ENCODE measurements at places on chromosomes 6 and 20.

DNA sequence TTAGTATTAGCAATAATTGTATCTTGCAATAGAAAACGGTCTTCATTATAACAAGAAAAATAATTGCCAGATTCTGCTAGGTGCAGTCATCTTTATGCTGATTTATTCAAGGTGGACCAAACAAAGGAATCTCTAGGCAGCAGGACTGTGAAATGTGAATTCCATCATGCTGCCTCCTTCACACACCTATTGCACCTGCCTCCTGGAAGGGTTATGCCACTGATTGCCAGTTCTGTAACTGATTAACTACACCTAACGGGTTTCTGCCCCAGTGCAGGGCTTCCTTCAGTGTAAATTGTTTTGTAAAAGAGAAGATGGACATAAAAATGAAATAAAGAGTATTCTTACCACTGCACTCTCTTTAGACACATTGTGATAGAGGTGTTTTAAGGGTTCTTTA is 96.1 kb downstream of the FOXO3 start:
- no peak for DNase-seq

DNA sequence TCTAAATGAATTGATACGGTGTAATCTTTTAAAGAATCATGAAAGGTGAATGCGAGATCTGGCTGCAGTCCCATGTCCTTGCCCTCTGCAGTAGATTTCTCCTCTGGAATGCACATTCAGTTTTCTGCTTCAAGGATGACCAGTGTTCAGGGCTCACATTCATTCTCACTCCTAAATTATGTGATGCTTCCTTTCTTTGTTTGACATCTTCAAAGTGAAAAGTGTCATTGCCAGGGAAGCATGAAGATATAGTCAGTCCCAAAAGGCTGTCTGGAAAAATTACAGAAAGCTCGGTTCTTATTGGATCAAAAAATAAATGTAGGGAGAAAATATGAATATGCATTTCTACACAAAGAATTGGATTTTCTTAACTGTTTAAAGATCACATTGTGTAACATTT is 395.6 kb downstream of the NKAIN2 start:
- no peak for DNase-seq

- DNase-seq, result no peak
These were observed 177.9 kb upstream of the ZNF184 start for GRCh38 chr6:27650620-27651370.

- DNase-seq, result no peak
These were observed 510.2 kb upstream of the SULF2 start for GRCh38 chr20:48295445-48295903.

GRCh38 chr6:42409581-42409980 is 42.1 kb downstream of the TRERF1 start:
- DNase-seq, result peak; percentile 73

- no peak for DNase-seq
These were observed 48.7 kb upstream of the ERVFRD-1 start for GRCh38 chr6:11160199-11160598.

DNA sequence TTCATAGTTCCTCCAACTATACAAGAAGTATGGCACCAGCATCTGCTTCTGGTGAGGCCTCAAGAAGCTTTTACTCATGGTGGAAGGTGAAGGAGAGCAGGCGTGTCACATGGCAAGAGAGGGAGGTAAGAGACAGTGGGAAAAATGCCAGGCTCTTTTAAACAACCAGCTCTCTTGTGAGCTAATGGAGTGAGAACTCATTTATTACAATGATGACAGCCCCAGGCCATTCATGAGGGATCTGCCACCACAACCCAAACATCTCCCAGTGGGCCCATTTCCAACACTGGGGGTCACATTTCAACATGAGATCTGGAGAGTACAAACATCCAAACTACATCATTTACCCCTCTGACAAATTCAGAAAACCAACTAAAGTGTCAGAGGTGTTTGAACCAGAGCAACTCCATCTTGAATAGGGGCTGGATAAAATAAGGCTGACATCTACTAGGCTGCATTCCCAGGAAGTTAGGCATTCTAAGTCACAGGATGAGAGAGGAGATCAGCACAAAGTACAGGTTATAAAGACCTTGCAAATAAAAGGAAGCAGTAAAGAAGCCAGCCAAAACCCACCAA is 2.2 kb upstream of the UBD start:
- DNase-seq, result no peak

DNA sequence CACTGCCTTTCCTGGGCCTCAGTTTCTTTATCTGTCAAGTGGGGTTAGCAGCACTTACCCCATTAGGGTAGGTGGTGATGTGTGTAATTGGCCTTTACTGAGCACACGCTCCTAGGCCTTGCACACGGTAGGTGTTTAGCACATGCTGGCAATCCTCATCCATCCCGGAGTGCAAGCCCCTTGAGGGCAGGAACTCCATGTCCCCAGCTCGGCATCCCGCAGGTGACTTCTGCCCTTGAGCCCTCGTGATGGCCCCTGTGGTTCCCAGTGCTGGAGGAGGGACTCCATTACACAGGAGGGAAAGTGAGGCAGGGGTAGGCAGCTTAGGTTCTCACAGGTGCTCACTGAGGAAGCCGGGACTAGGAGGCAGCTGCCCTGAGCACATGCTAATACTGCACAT is 40.0 kb downstream of the MYH7B start:
- no peak for DNase-seq

- DNase-seq, result no peak
These were observed 219.7 kb downstream of the UNC5CL start for GRCh38 chr6:40819182-40819834.

GRCh38 chr6:103570431-103570830 is 1289.3 kb downstream of the HACE1 start:
- no peak for DNase-seq

DNA sequence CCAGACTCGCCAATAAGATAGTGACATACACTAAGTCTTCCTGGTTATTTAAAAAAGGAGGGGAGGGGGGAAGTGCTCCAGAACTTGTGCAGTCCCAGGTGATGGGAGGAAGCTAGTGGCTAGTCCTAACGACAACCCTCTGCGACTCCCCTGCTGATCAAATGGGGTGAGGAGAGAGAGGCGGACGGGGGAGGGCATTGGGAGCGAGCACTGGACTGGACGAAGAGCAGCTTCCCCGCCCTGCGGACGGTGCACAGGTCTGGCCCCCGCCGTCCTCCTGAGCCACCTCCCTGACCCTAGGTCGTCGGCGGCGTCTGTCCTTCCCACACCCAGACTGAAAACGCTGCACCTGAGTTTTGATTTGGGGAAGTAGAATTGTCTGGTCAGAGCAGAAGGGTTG is 2.2 kb upstream of the OLIG3 start:
- no peak for DNase-seq

DNA sequence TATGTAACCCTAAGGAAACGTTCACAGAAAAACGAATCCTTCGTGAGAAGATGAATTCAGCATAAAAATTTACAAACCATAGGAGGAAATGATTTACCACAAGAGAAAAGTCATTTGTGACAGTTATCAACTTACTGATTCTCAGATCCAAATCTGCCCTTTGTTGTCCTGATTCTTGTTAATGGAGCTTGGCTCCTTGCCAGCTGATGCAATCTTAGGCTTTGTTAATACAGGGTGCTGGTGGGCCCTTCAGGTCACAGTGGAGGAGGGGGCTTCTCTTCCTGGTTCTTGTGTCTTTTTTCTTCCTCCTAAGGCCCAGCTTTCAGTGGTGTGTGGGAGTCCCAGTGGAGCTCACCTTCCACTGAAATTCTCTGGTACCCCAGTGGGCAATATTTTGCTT is 108.4 kb upstream of the MAP3K7 start:
- no peak for DNase-seq

GRCh38 chr6:40695114-40695513 is 108.0 kb upstream of the LRFN2 start:
- DNase-seq, result no peak

DNA sequence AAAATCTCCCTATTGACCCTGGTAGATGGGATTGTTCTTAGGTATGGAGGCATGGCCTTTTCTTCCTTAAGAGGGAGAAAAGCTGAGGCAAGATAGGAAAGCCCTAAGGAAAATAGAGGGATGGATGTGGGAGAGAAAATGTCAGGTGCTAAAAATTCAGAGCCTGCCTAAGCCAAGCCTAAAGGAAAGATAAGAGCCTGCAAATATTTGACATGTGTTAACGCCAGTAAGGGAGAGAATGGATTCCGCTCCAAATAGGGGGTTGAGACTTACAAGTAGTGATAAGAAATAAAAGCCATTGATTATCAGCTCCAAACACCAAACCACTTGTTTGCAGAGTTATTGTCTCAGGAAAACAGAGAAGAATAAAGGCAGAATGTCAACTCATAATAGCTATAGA is 533.6 kb downstream of the PTPRT start:
- no peak for DNase-seq

DNA sequence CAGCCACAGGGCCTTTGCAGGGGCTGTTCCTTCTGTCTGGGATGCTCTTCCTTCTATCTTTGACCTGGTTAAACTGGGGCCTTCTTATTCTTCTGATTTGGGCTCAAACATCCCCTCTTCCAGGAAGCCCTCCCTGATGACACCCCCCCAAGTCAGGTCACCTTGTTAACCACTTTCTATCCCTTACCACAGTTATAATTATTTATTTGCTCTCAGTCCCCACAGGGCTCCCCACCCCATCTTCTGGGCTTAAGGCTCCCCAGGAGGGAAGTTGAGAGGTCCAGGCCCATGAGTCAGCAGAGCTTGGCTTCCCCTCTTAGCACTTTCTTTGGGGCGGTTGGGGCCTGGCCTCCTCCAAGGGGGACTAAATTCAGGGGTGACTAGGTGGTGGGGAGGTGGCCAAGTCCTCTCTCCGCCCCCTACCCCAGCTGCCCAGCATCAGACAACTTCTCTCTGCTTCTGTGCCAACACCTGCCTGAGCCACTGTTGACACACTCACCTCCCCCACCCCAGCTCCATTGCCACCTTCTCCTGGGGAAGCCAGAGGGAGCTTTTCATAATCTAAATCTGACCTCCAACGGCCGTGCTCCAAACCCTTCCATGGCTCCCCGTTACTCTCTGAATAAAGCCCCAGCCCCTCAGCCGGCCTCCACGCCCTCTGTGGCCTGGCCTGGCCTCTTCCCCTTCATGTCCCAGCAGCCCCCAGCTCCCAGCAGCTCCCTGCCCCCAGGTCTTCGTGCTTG is 70.0 kb downstream of the CEBPB start:
- DNase-seq, result no peak

GRCh38 chr6:119044255-119044654 is 34.2 kb downstream of the FAM184A start:
- no peak for DNase-seq

GRCh38 chr20:36461600-36462439 is 79.5 kb upstream of the MYL9 start:
- peak; percentile 30 for DNase-seq

- no peak for DNase-seq
These were observed 7.6 kb downstream of the MYCT1 start for GRCh38 chr6:152705327-152705726.

GRCh38 chr6:145453376-145453775 is 281.9 kb downstream of the EPM2A start:
- DNase-seq, result no peak

DNA sequence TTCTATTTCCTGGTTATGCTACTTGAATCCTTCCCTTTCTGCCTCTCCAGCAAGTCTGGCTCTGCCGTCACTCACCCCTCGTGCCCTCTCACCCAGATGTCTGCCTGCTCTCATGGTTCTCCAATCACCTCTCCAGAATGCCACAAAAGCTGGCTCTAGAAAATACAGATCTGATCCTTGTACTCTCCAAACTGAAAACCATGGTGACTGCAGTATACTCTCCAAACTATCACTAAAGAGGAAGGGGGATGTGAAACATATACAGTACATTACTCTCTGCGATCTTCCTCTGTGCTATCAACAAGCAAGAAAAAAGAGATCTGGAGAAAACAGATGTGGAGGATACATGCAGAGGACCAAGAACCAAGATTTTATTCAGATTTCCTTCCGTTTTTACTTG is 91.1 kb downstream of the ATXN1 start:
- peak; percentile 15 for DNase-seq

- DNase-seq, result no peak
These were observed 125.0 kb downstream of the UNC5CL start for GRCh38 chr6:40914005-40914404.

- no peak for DNase-seq
These were observed 343.7 kb upstream of the IRAK1BP1 start for GRCh38 chr6:78523622-78524021.

DNA sequence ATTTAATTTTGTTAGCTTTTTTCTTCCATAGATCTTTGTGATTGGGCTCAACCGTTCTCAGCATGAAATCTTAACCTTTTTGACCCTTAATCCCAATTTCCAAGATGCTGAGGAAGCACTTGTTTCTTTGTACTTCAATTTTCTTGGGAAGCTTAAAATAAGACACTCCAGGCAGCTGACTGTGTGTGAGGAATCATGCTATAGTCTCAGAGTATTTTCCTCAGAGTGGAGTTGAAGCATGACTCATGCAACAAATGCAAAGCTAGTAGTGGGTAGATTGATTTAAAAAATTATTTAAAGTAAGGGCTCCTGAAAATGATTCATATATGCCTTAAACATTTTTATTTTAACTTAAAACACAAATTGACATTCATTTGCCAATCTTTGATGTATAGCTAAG is 168.7 kb downstream of the BTBD3 start:
- no peak for DNase-seq

GRCh38 chr6:106555767-106556166 is 73.5 kb downstream of the RTN4IP1 start:
- no peak for DNase-seq

GRCh38 chr6:87851674-87852299 is 149.8 kb upstream of the AKIRIN2 start:
- no peak for DNase-seq

DNA sequence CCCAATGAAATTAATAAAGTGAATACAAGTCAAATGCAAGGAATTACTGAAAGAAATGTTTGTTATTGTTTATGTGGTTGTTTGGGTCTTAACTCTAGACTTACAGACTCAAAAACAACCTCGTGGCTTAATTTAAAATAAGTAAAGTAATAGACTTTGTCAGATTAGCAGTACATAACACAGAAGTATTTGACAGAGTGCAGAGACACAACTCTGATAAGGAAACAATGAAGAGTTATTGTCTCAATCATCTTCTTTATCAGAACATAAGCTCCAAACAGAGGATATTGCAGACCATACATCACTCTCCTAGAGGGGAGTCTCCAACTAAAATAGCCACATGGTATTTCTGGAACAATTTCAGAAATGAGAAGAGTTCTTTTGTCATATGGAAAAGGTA is 487.7 kb upstream of the HS3ST5 start:
- DNase-seq, result no peak

GRCh38 chr6:116010790-116011401 is 49.8 kb downstream of the FRK start:
- peak; percentile 53 for DNase-seq

DNA sequence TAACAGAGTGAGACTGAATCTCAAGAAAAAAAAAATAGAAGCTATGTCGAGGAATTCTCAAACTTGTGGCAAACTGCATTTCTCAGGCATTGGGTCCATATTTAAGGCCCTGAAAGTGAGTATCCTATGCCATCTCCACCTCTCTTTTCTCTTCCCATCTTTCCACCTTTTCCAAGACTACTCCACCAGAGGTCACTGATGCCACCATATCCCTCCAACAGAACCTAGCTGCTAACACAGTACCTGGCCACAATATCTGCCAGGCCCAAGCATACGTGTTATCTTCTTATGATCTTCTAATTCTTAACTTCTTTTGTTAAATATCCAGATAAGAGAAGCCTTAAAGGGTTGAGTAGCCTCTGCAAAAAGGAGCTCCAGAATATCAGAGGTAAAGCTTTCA is 8.2 kb upstream of the ADGRF4 start:
- no peak for DNase-seq

GRCh38 chr6:128899341-128900050 is 16.6 kb downstream of the LAMA2 start:
- no peak for DNase-seq

GRCh38 chr6:109766167-109766566 is 75.1 kb downstream of the FIG4 start:
- DNase-seq, result no peak

- no peak for DNase-seq
These were observed 69.8 kb downstream of the ZHX3 start for GRCh38 chr20:41247523-41248367.

Data from KBM-7 (cell line).